ENCODE measurements at places on chromosomes 6 and 20.

- DNase-seq = no peak
These were observed 4.4 kb upstream of the CCDC28A start for GRCh38 chr6:138769102-138769676.

DNA sequence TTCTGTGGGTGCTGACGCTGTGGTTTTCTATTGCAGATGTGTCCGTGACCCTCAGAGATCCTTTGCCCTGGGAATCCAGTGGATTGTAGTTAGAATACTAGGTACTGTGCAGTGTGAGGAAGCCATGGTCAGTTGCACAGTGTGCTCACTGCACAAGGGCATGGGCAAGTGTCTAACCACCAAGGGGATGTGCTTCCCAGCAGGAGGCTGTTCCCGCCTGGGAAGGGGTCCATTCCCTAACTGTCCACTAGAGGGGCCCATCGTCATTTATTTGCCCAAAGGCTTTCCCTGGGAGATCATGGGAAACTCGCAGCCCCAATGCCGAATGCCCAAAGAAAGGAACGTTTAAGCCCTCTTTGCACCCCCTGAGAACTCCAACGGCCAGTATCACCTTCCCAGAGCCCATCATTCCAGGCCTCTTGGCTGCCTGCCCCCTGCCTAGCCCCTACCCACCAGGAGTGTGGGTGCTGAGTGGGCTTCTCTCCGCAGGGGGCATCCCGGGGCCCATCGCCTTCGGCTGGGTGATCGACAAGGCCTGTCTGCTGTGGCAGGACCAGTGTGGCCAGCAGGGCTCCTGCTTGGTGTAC is 26.2 kb downstream of the SLCO4A1 start:
- no peak for DNase-seq

DNA sequence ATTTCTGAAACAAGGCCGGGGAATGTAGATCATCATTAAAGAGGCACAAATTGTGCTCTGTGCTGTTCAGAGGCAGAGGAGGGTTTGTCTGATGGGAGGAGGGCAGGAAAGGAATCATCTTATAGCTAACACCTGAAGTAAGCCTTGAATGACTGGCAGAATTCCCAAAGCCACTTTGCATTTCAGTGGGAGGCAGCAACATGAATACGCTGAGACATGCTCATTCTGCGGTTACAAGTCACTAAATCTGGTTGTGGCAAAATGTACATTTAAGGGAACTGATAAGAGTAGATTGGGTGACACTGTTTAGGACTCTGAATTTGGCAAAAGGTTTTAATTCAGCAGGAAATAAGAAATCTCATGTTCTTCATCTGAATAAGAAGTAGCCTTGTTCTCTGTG is 4.4 kb upstream of the COL19A1 start:
- no peak for DNase-seq

DNA sequence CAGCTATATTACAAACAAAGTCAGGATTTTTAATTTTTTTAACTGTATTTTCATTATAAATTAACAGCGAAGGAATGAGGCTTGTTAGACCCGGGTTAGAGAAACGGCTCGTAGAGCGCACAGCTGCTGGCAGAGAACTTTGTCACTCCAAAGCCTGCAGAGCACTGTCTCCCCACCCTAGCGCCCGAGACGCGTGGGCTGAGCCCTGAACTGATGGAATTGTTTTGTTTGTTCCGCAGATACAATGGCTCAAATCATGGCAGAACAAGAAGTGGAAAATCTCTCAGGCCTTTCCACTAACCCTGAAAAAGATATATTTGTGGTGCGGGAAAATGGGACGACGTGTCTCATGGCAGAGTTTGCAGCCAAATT is 810 bp downstream of the LAMP5 start:
- DNase-seq = no peak

DNA sequence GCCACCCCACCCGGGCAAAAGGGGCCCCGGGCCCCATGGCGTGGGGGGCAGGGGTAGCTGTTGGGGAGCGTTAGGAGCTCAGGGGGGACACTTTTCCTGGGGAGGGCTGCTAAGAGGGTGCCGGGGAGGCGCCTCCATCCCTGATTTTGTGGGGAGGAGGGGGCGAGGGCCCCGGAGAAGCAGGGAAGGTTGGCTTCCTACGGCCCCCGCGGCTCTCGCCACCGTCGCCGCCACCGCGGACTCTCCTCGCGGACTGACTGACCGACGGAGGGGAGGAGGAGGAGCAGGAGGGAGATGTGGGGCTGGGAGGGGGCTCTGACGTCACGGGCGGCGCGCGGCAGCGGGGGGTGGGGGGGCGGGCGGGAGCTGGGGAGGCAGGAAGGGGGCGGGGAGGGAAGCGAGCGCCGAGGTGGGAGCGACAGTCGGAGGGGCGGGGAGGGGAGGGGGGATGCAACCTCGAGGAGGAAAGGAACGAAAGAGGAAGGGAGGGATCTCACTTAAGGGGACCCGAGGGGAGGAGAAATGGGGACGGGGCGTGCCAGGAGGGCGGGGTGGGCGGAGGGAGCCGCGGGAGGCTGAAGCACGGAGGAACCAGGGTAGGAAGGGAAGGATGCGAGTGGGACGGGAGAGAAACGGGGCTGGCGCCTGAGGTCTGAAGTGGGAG is 5.1 kb downstream of the GABBR1 start:
- DNase-seq = peak; percentile 4

DNA sequence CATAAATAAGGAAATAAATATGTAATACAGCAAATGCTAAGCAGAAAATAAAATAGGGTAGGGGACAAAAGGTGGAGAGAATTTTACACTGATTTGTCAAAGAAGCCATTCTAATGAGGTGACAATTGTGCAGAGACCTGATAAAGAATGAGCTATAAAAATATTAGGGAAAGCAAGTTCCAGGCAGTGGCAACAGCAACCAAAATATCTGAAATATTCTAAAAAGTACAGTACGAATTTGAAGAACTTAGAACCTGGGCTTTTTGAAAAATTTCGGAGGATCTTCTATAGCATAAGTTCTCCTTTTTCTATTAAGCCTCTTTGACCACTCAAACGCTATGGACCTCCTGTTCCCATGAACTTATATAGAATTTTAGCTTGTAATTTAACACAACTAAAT is 98.0 kb upstream of the FAM184A start:
- no peak for DNase-seq

DNA sequence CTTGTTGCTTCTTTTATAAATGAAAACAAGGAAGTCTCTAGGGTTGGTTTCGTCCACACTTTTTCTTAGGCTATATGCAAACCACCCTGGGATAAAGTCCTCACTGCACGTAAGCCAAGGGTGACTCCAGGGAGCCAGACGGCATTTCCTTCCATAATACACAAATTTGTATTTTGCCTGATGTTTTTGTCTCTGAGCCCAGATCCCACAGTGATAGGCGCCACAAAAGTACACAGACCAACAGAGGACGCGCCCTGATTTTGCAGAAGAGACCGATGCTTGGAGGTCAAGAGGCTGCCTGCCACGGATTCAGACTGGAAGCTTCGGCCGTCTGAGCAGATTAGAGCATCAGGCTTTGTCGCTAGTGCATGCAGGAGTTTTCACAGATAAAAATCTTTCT is 22.8 kb downstream of the FOXQ1 start:
- no peak for DNase-seq

DNA sequence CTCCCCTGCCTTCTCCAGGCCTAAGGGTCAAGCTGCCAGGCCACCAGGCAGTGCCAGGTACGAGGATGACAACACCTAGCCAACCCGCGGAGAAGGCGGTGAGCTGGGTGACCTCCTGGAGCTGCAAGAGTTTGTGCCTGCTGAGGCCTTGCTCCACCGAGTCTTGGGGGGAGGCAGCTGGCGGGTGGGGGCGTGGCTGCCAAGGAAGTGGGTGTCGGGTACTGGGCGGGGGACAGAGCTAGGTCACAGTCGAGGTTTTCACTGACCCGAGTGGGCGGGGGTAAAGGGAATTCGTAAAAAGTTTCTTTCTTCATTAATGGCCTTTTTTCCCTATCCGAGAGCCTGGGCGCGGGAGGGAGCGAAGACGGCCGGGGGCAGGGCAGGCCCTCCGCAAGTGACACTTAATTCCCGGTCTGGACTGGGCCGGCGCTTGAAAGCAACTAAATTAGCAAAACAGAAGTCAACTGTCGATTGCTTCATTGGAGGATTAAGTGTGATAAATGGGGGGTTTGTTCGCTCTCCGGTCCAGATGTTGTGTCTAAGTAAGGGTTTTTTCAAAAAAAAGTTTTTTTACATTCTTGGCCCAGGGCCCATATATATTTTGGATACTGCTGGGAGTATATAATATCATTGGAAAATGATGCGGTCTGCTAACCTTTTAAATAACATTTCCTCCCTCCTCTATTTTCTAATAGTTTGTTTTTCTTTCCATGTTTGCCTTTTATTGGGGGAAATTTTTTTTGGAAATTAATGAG is 43.1 kb upstream of the FOXP4 start:
- DNase-seq = no peak

- no peak for DNase-seq
These were observed 4.2 kb downstream of the GPR31 start for GRCh38 chr6:167153521-167153959.

- no peak for DNase-seq
These were observed 399.4 kb downstream of the CD83 start for GRCh38 chr6:14516956-14517355.

DNA sequence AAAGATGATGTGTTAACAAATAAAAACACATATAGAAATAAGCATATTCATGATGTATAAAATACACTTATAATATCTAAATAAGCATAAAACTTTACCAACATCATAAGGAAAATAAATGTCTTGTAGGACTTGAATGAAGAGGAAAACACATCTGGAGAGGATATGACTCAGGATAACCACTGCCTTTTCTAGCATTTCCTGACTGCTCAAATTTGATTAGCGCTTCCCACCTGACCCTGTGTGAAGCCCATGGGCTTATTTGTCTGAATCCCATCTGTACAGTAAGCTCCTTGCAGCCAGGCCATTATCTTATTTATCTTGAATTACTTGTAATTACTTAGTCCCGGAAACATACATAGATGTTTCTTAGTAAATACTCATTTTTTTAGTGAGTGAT is 608.6 kb downstream of the COL12A1 start:
- DNase-seq = no peak

DNA sequence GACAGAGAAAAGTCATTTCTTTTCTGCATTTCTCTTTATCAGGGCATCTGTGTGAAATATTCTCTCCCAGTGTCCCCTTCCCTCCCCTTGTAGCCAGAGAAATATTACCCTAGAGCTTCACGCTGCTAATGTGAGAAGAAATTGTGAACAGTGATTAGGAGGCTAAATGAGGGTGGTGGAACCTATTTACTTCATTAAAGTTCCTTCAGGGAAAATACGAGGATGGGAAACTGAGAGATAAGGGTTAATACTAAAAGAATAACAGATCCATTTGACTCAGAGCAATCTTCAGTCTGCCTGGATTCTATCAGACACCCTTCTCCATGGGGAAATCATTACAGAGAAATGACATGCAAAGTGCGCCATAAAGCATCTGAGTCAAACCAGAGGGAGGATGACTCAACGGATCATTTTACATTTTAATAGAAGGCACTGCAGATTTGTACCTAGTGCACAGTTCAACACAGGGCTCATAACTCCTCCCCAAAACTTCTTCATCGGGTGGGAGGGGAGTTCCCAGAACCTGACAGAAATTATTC is 131.3 kb downstream of the GJA10 start:
- no peak for DNase-seq

DNA sequence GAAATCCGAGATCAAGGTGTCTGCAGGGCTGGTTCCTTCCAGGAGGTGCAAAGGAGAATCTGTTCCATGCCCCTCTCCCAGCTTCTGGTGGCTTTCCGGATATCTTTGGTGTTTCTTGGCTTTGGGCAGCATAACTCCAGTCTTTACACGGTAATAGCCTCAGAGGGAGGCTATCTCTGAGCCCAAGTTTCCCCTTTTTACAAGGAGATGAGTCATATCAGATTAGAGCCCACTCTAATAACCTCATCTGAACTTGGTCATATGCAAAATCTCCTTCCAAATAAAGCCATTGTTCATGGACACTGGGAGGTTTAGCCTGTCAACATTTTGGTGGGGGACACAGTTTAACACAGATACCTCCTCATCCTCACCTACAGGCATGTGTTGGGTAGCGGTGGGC is 213.7 kb downstream of the ATXN1 start:
- no peak for DNase-seq

DNA sequence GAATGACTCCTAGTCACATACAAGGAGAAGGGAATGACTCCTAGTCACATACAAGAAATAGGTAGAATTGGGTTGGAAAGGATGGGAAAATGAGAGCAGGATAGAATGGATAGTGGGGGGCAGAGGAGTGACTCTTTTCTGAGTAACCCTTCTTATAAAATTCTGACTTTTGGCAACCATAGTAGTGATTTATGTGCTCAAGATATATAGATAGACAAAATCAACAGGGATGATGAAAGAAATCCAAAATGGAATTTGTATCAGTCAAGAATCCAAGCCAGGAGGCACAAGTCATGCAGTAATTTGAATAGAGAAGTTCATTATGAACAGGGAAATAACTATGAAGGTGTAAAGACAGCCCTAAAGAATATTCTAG is 41.7 kb downstream of the ADAT2 start:
- DNase-seq = no peak

- DNase-seq = no peak
These were observed 144.2 kb downstream of the REV3L start for GRCh38 chr6:111338843-111339242.

GRCh38 chr6:72939004-72939403 is 286.3 kb downstream of the KHDC1L start:
- no peak for DNase-seq

DNA sequence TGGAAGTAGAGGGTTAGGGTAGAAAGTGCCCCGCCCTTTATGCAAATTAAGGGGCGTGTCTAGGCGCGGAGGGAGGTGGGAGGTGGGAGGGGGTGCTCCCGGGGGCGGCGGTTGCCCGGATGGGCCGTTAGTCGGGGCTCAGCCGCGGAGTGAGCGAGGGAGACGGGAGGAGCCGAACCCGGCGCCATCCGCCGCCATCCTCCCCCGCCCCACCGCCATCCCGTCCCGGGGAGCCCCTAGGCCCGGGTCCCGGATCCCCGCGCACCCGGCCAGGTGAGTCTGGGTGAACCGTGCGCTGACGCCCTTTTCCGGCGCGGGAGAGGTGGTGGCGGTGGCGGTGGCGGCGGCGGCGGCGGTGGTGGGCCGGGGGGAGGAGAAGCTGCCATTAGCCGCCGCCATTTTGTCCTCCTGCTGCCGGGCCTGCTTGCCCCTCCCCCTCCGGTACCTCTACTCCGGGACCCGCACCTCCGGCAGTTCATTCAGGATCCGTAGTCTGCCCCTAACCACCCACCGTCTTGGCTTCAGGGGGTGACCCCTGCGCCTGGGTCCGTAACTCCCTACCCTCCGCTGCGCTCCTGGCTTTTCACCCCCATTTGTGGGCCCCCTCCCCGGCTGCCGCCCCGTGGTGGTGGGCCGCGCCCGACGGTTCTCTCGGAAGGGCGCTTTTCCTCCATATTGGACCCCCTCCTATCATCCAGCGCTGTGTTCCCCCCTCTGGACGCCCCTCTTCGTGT is at the start of gene PRRC2A:
Gene PRRC2A, plus strand, starts transcription at position 130 of the 734 bp plus-strand sequence. CDS start 2,075 bp downstream, outside the sequence.
- DNase-seq = no peak

DNA sequence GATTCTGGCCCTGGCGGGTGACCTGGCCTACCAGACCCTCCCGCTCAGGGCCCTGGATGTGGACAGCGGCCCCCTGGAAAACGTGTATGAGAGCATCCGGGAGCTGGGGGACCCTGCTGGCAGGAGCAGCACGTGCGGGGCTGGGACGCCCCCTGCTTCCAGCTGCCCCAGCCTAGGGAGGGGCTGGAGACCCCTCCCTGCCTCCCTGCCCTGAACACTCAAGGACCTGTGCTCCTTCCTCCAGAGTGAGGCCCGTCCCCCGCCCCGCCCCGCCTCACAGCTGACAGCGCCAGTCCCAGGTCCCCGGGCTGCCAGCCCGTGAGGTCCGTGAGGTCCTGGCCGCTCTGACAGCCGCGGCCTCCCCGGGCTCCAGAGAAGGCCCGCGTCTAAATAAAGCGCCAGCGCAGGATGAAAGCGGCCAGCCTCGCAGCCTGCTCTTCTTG is 868 bp upstream of the SLC2A4RG start:
- DNase-seq = no peak
